Kidney (tissue), 22 donors: ENCODE measurements at places on chromosomes 7 and 10.

- DNase-seq = no peak
Observed at GRCh38 chr7:51046482-51046881, 263.8 kb upstream of the GRB10 start.

- DNase-seq = no peak
Observed at GRCh38 chr10:123462756-123463155, 203.4 kb upstream of the GPR26 start.

DNA sequence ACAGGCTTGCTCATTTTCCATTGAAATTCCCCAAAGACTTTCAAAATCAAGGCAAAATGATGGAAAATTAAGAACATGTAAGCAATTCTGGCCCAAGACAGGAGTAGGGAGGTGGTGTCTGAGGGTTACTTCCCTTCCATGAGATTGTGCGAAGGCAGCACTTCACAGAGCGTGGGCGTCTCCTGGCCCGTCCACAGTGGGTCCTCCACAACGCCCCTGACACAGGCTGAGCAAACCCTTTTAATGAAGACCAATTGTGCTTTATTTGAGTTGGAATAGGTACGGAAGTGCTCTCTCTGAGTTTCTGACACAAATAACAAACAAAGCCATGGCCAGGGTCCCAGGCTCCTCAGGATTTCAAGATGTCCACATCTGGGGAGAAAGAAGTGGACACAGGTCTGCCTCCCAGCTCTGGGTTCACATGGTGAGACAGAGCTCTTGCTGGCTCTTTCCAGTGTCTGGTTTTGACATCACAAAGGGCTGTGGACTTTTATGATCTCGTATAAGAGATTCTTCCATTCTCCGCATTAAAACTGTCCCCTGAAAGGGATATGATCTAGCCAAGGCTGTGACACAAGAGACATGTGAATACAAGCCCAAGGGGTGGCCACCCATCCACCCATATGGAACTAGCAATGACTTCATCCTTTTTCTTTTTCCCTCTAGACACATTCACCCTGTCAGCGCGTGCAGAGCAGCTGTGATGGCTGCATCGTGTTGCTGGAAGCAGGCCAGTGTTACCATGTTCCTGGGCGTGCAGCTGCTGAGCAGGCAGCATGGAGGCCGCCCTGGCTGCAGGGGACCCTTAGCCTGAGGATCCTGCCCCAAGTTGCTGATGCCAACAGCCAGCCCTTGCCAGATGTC lies 145.6 kb downstream of the ADAM12 start:
- DNase-seq = peak; percentile 58

DNA sequence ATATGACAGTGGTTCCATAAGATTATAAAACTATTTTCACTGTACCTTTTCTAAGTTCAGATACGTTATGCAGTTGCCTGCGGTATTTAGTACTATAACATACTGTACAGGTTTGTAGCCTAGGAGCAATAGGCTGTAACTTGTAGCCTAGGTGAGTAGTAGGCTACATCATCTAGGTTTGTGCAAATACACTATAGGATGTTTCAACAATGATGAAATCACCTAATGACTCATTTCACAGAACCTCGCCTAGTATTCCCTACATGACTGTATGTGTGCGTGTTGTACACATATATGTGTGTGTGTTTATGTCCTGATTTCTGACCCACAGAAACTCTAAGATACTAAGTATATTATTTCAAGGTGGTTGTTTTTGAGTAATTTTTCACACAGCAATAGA lies 139.0 kb downstream of the HERPUD2 start:
- DNase-seq = no peak

- no peak for DNase-seq
Observed at GRCh38 chr7:70529914-70530585, 601.9 kb upstream of the GALNT17 start.

DNA sequence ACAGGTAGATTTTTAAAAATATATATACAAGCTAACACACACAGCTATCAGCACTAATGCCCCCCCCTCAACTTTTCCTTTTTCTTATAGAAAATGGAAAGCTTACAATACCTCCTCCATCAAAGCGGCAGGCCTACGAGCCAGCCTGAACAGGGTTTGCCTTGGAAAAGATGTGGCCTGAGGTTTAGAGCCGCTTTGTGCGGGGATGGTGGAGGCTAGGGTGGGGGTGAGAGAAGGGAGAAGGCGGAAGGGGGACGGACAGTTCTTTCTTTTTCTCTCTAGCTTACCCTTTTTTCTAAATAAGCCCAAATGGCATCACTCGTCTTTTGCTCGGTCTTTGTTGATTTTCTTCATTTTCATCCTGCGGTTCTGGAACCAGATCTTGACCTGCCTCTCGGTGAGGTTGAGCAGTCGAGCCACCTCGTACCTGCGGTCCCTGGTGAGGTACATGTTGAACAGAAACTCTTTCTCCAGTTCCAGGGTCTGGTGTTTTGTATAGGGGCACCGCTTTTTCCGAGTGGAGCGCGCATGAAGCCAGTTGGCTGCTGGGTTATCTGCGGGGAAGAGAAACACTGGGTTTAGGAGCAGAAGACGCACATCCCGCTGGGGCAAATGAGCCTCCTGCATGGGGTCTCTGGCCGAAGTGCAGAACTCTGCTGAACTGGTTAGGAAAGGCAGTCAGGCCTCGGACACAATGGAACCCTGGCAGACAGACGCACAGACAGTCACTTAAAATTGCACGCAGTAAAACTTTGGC lies 1.9 kb downstream of the HOXA9 start:
- no peak for DNase-seq

DNA sequence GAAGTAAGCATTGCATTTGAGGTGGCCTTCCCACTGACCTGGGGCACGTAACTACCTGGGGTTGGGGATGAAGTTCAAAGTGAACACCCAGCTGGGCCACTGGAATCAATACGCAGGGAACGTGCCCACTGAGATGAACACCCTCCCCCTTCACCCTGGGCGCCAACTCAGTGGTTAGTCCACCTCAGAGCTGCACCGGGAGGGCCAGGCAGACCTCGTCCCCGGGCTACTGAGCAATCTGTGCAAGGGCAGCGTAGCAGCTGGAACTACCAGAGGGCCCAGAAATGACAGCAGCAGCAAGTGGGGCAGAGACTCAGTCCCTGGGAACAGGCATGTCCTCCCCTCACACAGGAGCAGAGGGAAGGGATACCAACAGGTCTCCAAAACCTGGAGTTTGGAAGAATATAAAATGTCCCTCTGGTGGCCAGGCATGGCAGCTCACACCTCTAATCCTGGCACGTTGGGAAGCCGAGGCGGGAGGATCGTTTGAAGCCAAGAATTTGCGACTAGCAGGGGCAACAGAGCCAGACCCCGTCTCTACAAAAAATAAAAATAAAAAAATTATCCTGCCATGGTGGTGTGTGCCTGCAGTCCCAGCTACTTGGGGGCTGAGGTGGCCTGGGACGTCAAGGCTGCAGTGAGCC lies 143.9 kb downstream of the SH3PXD2A start:
- DNase-seq = no peak

DNA sequence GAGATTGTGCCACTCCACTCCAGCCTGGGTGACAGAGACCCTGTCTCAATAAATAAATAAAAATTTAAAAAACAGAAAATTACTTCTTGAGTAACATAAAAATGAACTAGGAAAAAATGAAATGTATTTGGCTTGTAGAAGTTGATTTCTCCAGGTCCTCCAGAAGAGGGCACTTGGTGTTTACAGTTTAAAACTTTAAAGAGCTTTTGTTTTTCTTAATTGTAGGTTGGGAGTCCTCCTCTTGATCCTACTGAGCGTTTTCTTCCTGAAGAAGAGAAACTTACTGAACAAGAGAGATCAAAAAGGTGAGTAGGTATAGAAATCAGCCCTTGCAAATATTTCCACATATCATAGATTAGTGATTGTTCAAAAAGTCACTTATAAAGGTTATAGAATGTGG lies 16.2 kb downstream of the KIFBP start:
- no peak for DNase-seq

DNA sequence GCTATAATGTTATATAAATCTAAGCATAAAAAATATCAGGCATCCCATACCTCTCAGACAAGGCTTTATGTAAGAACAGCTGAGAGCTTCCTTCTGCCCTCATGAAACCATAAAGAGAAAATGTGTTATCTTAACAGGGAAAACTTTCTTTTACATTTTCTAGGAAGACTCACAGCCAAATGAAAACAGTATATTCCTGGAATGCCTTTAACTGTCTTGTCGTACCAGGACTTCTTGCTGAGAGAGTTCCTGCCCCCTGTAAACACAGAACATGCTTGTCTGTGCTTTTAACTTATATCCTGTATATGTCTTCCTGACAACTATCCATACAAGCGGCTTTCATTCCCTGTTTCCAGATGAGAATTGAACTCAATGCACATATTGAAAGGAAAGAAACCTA lies 64.8 kb upstream of the AHR start:
- no peak for DNase-seq

DNA sequence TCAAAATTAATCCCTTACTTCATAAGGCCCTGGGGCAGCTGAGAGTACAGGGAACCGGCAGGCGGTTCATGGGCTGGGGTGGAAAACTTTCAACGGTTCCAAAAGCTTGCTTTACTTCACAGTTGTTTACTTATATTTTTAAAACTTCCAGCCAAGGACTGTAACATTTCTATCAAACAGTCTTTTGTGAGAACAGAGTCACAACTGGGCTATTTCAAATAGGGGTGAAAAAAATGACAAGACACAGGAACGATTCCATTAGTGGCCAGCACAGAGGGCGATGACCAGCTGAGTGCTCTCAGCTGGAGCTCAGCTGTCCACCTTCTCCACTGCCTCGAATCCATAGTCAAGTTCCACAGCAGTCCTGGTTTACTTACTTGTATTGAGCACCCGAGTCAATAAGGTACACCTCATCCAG lies 48.2 kb downstream of the XPNPEP1 start:
- DNase-seq = no peak

GRCh38 chr10:43904844-43905243 lies 256.2 kb upstream of the ZNF32 start:
- DNase-seq = peak; percentile 49

DNA sequence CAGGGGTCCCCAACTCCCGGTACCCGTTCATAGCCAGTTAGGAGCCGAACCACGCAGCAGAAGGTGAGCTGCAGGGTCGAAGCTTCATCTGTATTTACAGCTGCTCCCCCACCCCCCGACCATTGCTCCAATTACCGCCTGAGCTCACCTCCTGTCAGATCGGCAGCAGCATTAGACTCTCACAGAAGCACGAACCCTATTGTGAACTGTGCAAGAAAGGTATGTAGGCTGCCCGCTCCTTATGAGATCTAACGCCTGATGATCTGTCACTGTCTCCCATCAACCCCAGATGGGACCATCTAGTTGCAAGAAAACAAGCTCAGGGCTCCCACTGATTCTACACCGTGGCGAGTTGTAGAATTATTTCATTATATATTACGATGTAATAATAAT lies 14.6 kb upstream of the AZGP1 start:
- peak; percentile 44 for DNase-seq

GRCh38 chr7:96246919-96247318 lies 75.0 kb downstream of the SLC25A13 start:
- DNase-seq = no peak

DNA sequence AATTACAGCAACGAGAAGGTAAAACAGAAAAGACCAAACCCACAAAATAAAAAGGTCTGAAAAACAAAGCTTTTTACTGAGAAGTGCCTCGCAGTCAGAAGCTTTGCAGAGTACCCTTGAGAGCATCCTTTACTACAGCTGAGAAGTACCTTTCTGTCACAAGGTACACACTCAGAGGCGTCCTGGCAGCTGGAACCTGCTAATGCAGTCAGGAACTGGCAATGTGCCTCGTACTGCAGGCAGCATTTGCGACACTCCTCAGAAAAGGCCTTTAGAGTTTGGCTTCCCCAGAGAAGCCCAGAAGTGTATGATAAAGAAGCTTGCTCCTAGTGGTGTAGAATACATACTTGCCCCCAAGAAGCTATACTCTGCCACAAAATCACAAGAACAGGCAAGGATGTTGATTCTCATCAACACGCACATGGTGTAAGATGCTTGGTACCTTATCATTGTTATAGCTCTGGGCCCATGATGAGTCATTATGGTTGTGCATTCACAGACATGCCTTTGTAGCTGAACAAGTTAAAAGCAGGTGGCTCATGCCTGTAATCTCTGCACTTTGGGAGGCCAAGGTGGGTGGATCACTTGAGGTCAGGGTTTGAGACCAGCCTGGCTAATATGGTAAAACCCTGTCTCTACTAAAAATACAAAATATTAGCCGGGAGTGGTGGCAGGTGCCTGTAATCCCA lies 2.0 kb upstream of the GTPBP4 start:
- no peak for DNase-seq

DNA sequence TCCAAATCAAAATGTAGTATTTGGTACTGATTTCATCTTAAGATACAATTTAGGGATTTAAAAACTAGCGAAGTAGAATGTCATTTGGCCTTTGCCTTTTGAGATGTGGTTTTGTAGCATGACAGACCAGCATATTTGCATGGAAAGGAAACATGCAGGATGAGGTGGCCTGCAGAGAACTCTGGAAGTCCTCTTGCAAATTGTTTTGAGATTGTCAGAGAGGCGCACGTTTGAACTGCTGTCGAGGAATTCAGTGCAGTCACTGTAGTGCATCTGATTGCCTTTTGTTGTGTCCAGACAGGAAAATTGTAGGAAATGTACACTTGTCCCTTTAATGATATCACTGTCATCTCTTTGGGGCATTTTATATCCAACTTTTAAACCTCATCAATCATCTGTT lies 136.7 kb downstream of the CELF2 start:
- no peak for DNase-seq

GRCh38 chr10:66782776-66783175 lies 143.1 kb upstream of the LRRTM3 start:
- DNase-seq = no peak

- peak; percentile 84 for DNase-seq
Observed at GRCh38 chr10:132539431-132539839, 1.8 kb downstream of the INPP5A start.

GRCh38 chr10:86970162-86970981 lies 2.1 kb downstream of the ADIRF start:
- peak; percentile 25 for DNase-seq

DNA sequence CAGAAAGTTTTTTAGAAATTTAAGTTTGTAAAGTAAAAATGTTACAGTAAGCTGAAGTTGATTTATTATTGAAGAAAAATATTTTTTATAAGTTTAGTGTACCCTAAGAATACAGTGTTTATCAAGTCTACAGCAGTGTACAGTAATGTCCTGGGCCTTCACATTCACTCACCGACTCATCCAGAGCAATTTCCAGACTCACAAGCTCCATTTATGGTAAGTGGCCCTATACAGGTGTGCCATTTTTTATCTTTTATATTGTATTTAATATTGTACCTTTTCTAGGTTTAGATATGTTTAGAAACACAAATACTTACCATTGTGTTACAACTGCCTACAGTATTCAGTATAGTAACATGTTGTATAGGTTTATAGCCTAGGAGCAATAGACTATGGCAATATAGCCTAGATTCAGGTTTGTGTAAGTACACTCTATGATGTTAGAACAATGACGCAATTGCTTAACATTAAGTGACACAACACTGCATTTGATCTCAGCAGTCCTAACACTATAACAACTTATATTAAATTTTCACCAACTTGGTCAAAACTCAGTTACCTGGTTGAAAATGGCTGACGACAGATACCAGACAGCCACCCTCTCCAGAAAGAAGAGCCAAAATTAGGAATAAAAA lies 45.7 kb downstream of the HIBADH start:
- no peak for DNase-seq

- no peak for DNase-seq
Observed at GRCh38 chr7:65827366-65827765, 45.5 kb upstream of the VKORC1L1 start.

GRCh38 chr10:29245476-29245875 lies 43.4 kb upstream of the LYZL1 start:
- DNase-seq = no peak

- DNase-seq = no peak
Observed at GRCh38 chr7:68892236-68892635, 706.0 kb upstream of the AUTS2 start.
